ENCODE measurements at places on chromosomes 7 and 10. TPM values are rescaled to one million over a fixed set of nuclear protein-coding genes. Genes with fewer than 3 reads are reported as not detected.

The SORBS1 gene
- total RNA-seq, result 3.7 TPM

The ADAM12 gene
- total RNA-seq, result 9.4 TPM

- H3K27ac ChIP-seq, result no peak overlapping the region
- no peaks in the 10 kb centered on the region for H3K27me3 ChIP-seq
- H3K4me1 ChIP-seq, result no peaks in the 10 kb centered on the region
- DNase-seq, result no peak
Observed at GRCh38 chr7:72223351-72223750, 188.8 kb downstream of the CALN1 start.

- H3K27ac ChIP-seq, result peak overlapping the region; percentile 90
- DNase-seq, result no peak
- H3K4me1 ChIP-seq, result peaks cover 27% of the 10 kb centered on the region
- H3K4me3 ChIP-seq, result no peak overlapping the region
- H3K36me3 ChIP-seq, result no peaks in the 10 kb centered on the region
- H3K27me3 ChIP-seq, result no peaks in the 10 kb centered on the region
Observed at GRCh38 chr10:3886191-3886590, 101.2 kb upstream of the KLF6 start.

GRCh38 chr7:27192546-27193334 lies 7.2 kb downstream of the HOXA13 start:
- H3K27me3 ChIP-seq, result no peaks in the 10 kb centered on the region
- peaks cover 40% of the 10 kb centered on the region for H3K4me1 ChIP-seq
- H3K4me3 ChIP-seq, result peak overlapping the region; percentile 91
- 0 out of 2 replicates have a peak, but pooled peaks cover 3% of the 10 kb centered on the region for H3K36me3 ChIP-seq
- DNase-seq, result peak; percentile 54
- H3K27ac ChIP-seq, result peak overlapping the region; percentile 97

- H3K27me3 ChIP-seq, result no peaks in the 10 kb centered on the region
- DNase-seq, result no peak
- H3K4me3 ChIP-seq, result no peak overlapping the region
- no peaks in the 10 kb centered on the region for H3K4me1 ChIP-seq
- H3K36me3 ChIP-seq, result no peaks in the 10 kb centered on the region
Observed at GRCh38 chr10:21036757-21037156, 139.6 kb upstream of the NEBL start.

GRCh38 chr7:30804078-30804661 lies 33.0 kb downstream of the MINDY4 start:
- no peaks in the 10 kb centered on the region for H3K27me3 ChIP-seq
- H3K36me3 ChIP-seq, result no peaks in the 10 kb centered on the region
- DNase-seq, result peak; percentile 83
- H3K4me3 ChIP-seq, result no peak overlapping the region
- H3K27ac ChIP-seq, result no peak overlapping the region

DNA sequence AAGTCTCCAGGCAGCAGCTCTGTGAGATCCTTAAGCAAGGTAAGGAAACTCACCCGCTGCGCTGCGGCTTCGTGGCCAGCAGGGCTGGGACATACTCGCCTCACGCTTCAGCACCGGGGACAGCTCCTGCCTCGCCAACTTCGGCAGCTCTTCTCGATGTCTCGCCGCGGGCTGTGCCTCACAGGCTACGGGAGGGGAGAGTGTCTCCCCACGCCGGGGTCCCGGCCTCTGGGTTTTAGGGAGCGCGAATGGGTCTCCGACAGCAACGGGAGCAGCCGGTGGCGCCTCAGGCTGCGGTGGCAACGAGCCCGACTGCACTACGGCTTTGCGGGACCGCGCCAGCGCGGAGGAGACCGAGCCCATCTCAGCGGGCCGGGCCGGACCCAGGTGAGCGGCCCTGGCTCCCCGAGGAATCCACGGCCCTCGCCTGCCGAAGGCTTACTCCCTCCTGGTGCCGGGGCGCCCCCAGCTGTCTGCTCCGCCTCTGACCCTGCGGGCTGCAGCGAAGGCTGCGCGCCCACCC lies 62.4 kb downstream of the LSM5 start:
- no peaks in the 10 kb centered on the region for H3K36me3 ChIP-seq
- H3K27ac ChIP-seq, result no peak overlapping the region

DNA sequence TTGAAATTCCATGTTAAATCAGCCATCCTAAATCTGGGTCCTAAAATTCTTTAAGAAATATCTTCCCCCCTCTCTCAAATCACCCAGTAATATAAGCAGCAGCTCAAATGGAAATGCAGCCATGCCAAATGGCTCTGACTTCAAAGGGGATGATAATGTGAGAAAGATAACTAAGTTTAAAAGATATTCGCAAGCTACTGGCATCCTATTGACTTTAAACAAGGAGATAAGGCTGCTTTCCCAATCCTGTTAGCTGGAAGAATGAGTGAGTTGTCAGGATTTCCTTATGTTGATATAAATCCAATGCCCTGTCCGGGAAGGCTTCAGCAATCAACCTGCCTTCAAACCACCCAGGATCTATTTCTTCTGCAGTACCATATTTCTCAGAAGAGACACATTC lies 172.0 kb downstream of the FANK1 start:
- H3K4me3 ChIP-seq, result no peak overlapping the region
- H3K27ac ChIP-seq, result no peak overlapping the region
- peaks cover 34% of the 10 kb centered on the region for H3K4me1 ChIP-seq
- no peak for DNase-seq
- H3K27me3 ChIP-seq, result no peaks in the 10 kb centered on the region

- no peak overlapping the region for H3K4me3 ChIP-seq
- no peak for DNase-seq
- H3K27me3 ChIP-seq, result no peaks in the 10 kb centered on the region
Observed at GRCh38 chr7:131563918-131564317, 7.5 kb upstream of the PODXL start.

Data from PC-3 (cell line).